ENCODE measurements at places on chromosomes 16 and 17.

- DNase-seq, result no peak
These were observed 59.6 kb downstream of the MAP2K6 start for GRCh38 chr17:69473841-69474831.

DNA sequence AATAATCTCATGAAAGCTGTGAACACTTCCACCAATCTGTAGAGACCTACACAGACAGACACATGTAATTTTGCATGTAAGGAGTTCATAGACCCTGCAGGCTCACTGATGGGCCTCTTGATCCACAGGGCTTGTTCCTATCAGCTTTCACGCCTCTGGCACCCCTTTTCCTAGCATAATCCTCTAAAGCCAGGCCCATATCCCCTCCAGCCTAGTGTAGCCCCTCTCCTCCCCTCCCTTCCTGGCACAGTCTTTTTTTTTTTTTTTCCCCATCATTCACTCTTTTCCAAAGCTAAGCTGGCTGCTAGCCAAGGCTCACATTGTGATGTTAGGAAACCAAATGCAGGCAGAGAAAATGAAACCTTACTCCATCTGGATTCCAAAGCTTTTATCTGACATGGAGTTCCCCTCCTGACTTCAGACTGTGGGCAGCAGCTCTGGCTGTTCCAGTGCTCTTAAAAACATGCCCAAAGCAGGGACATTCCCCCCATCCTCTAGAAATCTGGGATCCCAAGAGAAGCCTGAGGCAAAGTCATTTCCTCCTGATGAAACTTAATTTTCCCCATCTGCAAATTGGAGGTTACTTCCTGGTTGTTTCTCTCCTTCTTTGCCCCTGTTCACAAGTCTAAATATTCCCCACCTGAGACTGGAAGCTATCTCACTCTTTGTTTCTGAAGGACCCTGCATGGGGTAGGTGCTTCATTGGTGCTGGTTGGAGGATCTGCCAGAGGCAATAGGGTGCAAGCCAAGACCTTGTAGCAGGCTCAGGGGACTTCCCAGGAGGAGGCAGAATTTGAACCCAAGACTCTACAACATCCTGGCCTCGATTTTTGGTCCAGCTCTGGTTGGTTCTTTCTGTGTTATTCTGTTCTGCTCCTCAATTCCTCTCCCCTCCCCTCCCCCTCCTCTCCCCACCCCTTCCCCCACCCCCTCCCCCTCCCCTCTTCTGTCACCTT lies 9.9 kb upstream of the CCL5 start:
- DNase-seq, result no peak

- DNase-seq, result no peak
These were observed 16.6 kb downstream of the SARM1 start for GRCh38 chr17:28388106-28388505.

DNA sequence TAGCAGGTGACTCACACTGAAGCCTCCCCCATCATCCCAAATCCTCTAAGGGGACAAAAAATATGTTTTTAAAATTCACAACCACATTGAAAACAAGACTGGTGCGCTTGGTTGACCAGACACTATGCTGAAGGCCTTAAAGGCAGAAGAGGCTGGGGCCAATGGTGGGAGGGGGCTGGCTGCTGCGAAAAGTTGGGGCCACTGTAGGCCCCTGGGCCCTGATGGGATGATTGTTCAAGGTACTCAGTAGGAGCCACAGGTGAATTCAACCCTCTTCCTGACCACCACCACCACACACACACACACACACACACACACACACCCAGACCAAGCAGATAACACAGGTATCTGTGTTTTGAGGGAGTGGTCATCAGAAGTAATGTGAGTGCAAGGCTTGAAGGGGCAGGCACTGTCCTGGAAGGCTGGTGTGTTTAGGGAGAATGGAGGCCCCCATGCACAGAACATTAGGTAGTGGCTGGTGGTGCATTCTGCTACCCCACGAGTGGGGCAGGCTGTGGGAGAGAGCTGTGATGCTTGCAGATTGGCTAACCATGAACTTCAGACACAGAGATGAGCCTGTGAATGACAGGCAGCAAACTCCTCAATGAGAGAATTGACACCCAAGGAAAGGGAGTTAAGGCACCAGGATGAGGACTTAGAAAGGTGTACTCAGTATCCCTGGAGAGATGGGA lies 55.0 kb downstream of the NT5M start:
- DNase-seq, result no peak

DNA sequence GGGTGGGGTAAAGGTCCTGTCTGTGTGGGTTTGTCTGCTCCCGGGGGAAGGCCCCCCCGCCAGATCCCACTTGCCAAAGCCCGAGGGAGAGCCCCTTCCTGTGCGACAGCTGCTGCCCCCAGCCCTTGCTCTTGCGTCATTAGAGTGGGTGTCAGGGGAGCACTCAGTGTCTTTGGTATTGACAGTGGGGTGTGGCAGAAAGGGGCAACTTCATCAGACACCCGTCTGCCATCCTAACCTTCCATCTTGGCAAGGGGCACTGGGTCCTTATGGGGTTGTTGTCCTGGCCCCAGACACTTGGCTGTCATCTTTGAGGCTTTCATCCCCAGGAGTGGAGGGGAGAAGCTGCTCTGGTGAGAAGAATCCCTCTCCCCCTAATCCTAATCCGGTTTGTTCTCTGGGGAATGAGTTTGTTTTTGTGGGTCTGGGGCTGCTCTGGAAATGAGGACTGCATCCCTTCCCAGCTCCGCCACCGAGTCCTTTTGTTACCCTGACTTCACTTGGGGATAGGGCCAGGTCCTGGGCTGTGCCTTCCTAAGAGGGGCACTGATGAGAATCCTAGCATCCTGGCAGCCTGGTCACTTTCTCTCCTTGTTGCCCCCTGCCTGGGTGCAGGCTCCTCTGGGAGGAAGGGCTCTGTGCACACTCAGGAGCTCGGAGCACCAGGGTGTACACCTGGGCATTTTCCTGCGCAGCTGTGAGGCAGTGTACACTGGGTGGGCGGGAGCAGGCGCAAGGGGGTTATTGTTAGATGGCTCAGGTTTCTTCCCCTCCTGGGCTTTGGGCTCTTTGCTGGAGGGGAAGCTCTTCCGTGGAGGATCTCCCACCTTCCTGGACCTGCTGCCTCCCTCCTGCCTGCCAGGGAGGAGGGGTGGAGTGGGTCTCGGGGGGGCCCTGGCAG lies 21.1 kb downstream of the GJD3 start:
- DNase-seq, result no peak
